Activated CD8-positive, alpha-beta memory T cell treated with anti-CD3 and anti-CD28 coated beads for 1 hour (primary cell): ENCODE measurements at places on chromosomes 1 and 21.

GRCh38 chr1:21913258-21913657, 23.9 kb downstream of the HSPG2 start:
- DNase-seq = no peak

DNA sequence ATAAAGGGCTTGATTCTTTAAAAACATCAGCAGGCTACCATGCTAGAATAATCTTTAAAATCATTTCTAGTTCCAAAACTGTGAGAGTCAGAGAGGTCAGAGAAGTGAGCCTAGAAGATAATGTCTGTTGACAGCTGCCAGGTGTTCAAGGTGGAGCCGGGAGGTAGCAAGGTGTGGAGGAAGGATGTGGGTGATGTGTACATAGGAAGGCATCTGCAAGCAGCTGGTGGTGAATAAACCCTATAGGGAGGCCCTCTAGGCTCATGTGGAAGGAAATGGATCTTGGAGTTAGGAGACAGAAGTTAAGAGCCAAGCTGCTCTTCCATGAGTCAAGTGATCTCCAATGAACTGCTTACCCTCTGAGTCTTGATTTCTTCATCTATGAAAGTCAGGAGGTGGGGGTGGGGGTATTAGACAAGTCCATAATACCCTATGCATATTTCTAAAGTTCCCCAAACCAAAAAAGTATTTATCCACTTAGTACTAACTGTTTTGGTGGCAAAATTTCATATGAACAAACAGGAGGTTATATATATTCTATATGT, 266.3 kb downstream of the RHOU start:
- no peak for DNase-seq

- no peak for DNase-seq
Observed at GRCh38 chr1:18953731-18954231, 2.7 kb downstream of the IFFO2 start.

DNA sequence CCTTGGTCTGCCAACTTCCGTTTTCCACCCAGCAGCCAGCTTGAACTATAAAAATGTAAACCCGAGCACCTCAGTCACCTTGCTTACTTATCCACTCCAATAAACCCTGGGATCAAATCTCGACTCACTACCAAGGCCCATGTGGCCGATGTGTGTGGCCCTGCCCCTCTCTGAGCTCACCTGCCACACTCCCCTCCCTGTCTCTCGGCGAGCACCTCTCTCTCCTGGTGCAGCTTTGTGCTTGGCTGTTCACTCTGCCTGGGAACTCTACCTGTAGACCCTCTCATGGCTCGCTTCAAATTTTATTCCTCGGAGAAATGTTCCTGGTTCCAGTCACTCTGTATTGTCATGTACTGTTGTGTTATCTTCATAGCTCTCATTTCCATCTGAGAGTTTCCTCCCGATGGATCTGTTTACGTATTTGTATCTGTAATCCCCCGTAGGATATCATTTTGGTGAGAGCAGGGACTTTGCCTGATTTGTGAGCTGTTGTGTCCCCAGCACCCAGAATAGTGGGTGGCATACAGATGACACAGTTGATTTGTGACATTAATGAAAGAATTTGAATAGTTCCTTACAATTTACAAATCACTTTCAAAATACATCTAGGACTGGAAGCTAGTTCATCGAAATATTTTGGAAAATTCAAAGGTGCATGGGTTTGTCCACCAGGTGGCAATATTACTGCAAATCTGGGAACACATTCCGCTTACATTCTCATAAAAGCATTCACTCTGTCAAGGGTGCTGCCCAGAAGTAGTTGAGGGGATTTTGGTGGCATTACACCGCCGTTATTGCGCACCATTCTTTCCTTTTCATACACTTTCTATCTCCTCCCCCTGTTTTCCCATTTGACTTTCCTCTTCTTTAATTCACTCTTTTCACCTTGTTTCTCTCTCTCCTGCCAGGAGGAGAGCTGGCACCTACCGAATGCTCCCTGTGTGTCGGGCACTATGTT, 95.3 kb downstream of the ABCA4 start:
- DNase-seq = no peak

- no peak for DNase-seq
Observed at GRCh38 chr1:183404476-183404875, 13.7 kb downstream of the NMNAT2 start.

- DNase-seq = no peak
Observed at GRCh38 chr1:25083481-25084345, 148.6 kb downstream of the SYF2 start.

- DNase-seq = no peak
Observed at GRCh38 chr1:150567717-150568593, 11.5 kb downstream of the MCL1 start.

GRCh38 chr1:182682898-182683501, 1.4 kb downstream of the RGS8 start:
- no peak for DNase-seq

DNA sequence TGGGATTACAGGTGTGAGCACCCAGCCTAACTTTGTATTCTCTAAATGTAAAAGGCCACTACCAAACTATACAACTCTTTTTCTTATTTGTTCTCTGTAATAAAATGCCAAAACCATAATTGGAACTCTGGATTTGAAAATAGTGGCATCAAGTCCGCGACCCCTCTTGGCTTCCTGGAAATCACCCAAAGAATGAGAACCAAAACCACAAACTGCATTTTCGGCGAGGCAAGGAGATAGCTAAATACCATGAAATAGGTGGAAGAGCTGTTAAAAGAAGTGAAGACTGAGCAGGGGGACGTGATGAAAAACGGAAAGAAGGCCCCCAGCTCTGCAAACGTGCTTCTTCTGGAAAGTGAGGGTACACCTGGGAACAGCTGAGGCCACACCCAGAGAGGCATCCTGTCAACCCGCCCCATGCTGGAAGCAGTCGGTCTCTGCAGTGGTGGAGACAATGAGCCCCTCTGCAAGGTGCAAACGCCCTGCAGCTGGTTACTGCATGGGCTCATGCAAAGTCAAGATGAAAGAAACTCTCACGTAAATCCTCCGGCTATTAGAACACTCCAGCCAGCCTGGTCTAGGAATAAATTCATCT, 22.5 kb downstream of the VPS26C start:
- no peak for DNase-seq

- no peak for DNase-seq
Observed at GRCh38 chr1:222777977-222778376, 36.9 kb upstream of the DISP1 start.

- DNase-seq = no peak
Observed at GRCh38 chr1:94416901-94417727, 1.1 kb upstream of the ABCD3 start.

DNA sequence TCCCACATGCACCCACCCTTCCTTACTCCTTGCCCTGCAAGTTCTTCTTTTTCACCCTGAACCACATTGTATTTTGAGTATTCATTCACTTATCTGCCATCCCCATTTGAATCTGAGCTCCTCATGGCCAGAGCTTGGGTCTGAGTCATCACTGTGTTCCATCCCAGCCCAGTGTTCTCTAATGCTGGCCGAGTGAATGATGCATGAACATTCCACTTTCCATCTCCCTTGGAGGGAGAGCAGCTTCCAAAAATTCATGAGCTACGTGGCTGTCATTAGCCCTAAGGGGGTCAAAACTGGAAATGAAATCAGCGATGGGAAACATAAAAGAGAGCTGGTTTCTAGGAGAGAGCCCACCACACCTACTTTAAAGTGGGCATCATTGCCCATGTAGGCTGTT, 187.0 kb upstream of the USP24 start:
- no peak for DNase-seq

DNA sequence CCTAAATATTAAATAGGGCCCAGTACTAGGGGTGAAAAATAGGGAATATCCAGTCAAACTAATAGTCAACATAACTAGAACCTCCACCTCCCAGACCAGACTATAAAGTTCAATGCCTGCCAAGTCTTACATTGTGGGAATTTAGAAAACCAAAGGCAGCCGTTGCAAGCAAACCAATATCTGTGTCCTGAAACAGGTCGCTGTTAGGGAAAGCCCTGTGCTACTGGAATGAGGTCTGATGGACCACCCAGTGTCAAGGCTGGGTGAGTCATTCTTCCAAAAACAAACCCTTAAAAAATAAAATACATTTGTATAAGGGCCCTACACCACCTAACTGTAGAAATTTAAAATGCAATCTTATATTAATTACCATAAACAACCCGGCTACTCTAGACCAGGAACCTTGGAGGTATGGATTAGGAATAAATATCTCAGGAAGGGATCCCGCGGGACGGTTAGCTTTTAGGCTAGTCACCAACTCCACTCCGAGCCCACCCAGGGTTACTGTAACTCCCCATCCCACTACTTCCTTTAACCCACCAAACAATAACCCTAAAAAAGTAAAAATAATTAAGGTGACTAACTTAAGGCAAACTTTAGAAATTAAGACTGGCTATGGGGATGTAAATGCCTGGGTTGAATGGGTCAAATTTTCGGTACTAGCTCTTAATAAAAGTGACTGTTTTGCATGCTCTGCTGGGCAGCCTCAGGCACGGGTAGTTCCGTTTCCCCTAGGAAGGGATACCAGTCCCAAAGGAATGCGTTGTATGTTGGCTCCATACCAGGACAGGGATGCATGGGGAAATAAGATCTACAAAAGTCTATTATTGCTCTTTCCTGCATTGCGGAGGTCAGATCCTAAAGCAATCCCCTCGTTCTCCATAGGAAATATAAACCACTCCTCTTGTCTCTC, 65.4 kb upstream of the TLR5 start:
- no peak for DNase-seq

GRCh38 chr1:170768929-170769328, 105.0 kb downstream of the PRRX1 start:
- DNase-seq = no peak

DNA sequence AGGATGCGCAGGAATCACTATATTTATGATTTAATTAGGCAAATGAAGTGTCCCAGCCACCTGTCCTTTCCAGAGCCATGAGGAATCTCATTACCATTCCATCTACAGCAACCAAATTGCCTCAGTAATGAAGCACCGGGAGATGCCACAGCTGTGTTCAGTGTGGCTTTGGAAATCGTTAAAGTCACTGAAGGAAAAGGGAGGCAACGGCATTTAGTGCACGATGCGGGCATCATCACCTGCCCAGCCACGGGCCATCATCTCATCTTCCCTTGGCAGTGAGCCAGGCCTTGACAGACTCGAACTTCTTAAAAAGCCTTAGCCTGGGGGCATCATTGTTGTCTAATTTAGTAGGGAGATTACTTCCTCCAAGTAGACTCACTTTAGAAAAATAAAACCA, 67.8 kb downstream of the CNIH3 start:
- no peak for DNase-seq

GRCh38 chr1:11429935-11430334, 49.0 kb upstream of the DISP3 start:
- no peak for DNase-seq

GRCh38 chr1:10623686-10624145, 149.0 kb downstream of the PEX14 start:
- DNase-seq = no peak

- no peak for DNase-seq
Observed at GRCh38 chr1:241253471-241253870, 103.5 kb downstream of the RGS7 start.

DNA sequence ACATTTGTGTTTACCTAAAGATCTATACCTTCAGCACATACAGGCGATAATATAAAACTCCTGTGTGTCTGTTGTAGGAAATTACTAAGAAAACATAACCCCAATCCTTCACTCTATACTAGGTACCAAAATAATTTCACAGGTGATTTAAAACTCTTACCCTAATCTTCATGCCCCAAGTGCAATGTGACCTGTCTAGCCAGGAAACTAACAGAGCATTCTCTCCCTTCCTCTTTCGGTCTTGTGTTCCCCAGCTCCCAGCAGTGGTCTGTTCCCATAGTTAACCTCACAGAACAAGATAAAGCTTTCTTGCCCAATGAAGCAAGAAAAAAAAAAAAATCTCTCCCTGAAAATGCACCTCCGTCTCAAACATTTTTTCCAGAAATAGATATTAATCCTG, 493.5 kb downstream of the DPYD start:
- DNase-seq = no peak

DNA sequence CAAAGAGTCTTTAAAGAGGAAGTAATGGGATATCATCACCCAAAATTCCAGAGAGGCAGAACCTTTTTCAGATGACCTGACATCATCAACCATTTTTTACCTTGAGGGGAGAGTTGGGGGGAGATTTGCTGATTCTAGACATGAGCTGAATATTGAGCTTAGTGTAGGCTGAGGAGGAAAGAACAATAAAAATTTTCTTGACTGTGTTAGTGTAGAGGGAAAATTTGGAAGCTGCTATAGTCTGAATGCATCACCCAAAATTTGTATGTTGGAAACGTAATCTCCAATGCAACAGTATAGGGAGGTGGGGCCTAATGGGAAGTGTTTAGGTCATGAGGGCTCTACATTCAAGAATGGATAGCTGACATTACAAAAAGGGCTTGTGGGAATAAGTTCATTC, 17.8 kb upstream of the CD84 start:
- DNase-seq = no peak

DNA sequence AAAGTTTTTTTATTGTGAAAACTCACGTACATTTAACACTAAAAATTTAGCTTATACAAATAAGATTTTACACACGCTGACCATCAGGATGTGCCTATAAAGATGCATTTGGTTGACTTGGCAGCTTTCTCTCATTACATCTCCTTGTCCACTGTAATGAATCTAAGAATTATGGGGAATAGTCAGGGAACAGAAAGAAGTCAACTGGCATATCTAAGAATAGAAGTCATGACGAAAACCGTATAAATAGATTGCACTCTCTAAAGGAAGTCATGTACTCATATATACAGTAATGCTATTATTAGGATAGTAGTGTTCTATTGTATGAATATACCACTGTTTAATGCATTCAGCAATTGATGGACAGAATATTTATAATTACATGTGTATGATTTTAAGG, 575.8 kb upstream of the B3GALT2 start:
- no peak for DNase-seq

DNA sequence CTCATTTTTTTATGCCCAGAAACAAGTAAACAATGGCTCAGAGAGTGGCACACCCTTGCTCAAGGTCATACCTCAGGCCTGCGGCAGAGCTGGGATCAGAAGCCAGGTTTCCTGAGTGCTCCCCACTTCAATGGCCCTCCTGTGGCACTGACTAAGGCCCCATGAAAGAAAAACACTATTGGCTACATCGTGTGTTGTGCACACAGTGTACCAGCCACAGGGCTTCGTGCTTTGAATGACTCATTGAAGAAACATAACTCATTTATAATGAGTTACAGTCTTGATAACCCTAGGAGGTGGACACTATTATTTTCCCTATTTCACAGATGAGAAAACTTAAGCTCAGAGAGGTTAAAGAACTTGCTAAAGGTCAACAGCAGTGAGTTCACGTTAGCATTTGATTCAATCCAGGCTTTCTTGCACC, 91.2 kb downstream of the TRABD2B start:
- DNase-seq = no peak

GRCh38 chr1:4700801-4701200, 46.4 kb downstream of the AJAP1 start:
- DNase-seq = no peak

- no peak for DNase-seq
Observed at GRCh38 chr1:27179379-27179778, 24.5 kb upstream of the SLC9A1 start.

GRCh38 chr1:94240822-94241221, 3.4 kb upstream of the ARHGAP29 start:
- no peak for DNase-seq

GRCh38 chr1:156412653-156413321, 43.8 kb downstream of the RHBG start:
- no peak for DNase-seq

- DNase-seq = no peak
Observed at GRCh38 chr1:32969566-32969965, 5.0 kb upstream of the RNF19B start.
